Activated T-helper 9 cell treated with anti-CD3 and anti-CD28 coated beads, Interleukin-2, amount 50 U/mL, for 16 hours (primary cell): ENCODE measurements at places on chromosomes 2 and 18.

GRCh38 chr18:79026491-79026890, 42.7 kb upstream of the ATP9B start:
- no peak for DNase-seq

DNA sequence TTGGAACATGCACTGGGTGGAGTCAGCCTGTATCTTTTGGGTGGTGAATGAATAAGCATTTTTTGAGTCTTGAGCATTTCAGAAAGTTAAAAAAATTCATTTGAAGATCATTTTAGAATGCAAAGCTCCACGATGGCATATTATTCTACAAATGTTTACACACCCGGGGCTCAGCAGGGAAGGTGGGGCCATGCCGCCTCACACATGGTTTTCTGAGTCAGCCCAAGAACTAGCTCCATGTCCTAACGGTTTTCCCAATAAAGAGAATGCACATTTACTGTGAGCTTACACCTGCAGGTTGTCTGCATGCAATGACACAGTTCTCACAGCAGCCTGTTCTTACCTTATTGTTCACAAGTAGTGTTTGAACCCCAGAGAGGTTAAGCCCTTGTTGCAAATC, 670.3 kb downstream of the GALR1 start:
- DNase-seq = no peak

- no peak for DNase-seq
These were observed 143.0 kb downstream of the ABCA12 start for GRCh38 chr2:214995409-214995808.

- no peak for DNase-seq
These were observed 116.6 kb downstream of the HDAC4 start for GRCh38 chr2:239283961-239284795.

GRCh38 chr2:15973481-15974401, 33.4 kb downstream of the MYCN start:
- no peak for DNase-seq

- no peak for DNase-seq
These were observed 230.8 kb downstream of the ANAPC1 start for GRCh38 chr2:111653103-111653624.

DNA sequence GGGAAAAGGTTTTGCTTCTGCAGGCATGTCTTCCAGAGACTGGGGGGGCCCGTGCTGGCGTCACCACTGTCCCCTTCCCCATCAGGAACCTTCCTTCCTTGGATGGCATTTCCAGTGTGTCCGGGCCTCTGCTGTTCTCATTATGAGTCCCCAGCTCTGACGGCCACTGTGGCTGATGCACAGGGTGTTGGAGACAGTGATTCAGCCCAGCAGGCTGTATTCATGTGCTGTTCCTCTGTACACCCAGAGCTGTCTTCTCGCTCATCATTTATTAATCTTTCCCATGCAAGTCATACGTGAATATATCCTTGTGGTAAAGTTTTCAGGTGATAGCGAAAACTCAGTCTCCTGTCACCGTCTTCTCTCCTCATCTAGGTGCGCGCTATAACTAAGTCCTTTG, 57.7 kb downstream of the ASAP2 start:
- no peak for DNase-seq
